ENCODE measurements at places on chromosomes 11 and 22.

DNA sequence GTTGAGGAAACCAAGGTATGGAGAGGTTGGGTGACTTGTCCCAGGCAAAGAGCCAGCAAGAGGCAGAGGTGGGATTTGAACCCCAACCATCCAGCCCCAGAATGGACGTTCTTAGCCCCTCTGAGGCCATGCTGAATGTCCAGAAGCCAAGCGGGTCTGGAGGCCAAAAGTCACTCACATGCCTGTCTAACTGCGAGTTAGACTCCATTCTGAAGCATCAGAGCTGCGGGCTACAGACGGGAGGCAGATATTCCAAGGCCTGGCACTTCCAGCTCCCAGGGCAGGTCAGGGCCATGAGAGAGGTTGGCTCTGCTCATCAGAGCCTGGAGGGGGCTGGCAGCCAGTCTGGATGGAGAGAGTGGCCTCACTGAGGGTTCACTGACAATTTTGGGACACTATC, 616.5 kb downstream of the BRD1 start:
- DNase-seq, result no peak

DNA sequence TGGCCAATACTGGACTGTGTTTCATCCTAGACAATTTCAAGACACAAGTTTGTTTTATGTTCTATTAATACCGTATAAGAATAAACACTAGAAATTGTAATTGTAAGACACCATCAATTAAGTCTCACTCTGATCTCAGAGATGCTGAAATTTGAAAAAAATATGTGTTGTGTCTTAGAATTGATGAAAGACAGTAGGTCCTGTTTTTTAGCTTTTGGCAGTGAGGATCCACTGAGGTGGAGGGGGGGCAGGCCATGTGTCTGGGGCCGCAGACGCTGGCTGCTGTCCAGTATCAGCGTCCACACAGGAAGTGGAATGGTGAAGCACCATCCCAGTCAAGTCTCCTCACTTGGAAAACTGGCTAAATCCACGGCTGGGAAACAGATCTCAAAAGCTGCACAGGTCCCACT, 22.5 kb upstream of the ALG8 start:
- DNase-seq, result no peak

DNA sequence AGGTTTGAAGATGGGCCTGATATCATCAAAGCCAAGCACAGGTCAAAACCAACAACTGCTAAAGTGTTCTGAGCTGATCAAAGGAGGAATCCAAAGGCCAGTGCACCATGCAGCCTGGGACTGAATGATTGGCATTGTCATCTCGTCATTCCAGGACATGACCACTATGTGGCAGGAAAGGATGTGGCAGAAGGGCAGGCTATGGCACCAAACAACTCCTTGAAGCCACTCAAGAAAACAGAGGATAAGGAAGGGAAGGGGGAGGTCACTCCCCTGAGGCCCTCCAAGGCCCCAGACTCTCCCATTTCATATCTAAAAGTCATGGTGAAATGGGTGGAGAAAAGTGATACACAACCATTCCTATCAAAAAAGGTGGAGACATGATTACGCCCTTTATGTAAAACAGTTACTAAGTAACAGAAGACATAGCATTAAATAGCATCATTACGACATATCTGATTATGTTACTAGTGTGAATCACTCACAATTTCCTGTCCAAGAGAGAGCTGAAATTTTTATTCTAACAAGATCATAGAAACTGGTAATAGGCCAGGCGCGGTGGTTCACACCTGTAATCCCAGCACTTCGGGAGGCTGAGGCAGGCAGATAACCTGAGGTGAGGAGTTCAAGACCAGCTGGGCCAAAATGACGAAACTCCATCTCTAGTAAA, 49.3 kb downstream of the AHNAK start:
- DNase-seq, result peak; percentile 85

- peak; percentile 75 for DNase-seq
Measured at GRCh38 chr11:94504689-94505293, 7.5 kb upstream of the C11orf97 start.

DNA sequence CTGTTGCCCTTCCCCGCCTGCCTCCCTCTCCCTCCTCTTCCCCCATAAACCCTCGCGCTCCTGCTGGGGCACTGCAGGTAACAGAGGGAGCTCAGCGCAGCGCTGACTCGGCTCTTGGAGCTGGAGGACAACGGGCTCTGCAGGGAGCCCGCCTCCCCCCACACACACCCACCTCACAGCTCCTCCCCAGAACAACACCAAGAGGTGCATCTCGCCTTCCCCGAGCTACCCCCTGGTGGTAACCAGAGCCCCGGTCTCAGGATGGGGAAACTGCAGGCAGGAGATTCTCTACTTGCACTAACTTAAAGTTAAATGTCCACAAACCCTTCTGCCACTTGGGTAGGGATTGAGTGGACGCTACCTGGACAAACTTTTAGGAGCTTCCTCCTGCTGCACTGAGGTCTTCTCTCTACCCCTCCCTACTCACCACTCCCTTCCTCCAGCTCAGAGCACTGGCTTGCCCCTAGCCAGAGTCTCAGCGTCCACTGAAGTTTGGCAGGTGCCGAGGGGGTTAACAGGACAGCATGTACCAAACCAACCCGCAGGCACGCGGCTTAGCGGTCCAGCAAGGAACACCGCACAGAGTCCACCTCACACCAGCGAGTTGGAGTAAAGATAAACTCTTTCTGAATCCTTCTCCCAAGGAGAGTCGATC, 4.0 kb upstream of the SCN4B start:
- peak; percentile 44 for DNase-seq

GRCh38 chr11:58965246-58965985, 26.1 kb downstream of the GLYATL1 start:
- DNase-seq, result no peak

- DNase-seq, result peak; percentile 82
Measured at GRCh38 chr11:4072668-4073285, 21.8 kb upstream of the RRM1 start.

DNA sequence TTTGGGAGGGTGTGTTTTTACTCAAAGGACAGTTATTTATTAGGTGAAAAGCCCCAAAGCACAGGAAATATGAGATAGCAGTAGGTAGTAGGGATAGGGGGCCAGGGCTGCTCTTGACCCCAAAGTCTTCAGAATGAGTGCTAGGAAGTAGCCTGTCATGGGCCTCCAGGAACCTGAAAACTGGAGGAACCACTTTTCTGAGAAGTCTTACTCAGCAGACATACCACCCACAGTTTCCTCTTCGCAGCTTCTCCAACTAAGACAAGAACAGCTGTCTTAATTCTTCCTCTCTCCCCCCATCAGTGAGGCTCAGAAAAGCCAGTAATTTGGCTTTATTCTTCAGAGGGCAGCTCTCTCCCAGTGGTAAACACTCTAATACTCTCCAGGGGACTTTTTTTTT, 84.0 kb upstream of the CTSC start:
- peak; percentile 86 for DNase-seq

GRCh38 chr11:33646168-33646567, 54.5 kb downstream of the C11orf91 start:
- DNase-seq, result no peak

DNA sequence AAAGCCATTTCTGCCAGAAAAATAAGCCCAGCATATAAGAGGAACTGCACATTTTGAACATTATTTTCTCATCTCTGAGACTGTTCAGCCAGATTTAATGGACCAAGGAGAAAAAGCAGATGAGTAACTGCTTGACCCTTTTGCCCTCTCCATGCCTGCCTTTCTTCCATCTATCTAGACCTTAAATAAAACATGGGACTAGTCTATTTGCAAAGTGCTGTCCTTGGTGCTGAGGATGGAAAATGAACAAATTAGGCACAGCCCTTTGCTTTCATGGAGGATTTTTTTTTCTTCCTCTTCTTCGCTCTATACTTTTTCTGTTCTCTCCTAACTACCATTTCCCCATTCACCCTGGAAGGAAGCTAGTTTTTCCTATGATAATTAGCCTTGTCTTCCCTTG, 361.3 kb downstream of the GRM5 start:
- peak; percentile 12 for DNase-seq

- DNase-seq, result no peak
Measured at GRCh38 chr11:30317030-30317429, 5.9 kb upstream of the ARL14EP start.

- DNase-seq, result no peak
Measured at GRCh38 chr22:16609548-16610261, 17.1 kb upstream of the CCT8L2 start.

GRCh38 chr22:17587629-17588028, 24.3 kb downstream of the SLC25A18 start:
- no peak for DNase-seq

DNA sequence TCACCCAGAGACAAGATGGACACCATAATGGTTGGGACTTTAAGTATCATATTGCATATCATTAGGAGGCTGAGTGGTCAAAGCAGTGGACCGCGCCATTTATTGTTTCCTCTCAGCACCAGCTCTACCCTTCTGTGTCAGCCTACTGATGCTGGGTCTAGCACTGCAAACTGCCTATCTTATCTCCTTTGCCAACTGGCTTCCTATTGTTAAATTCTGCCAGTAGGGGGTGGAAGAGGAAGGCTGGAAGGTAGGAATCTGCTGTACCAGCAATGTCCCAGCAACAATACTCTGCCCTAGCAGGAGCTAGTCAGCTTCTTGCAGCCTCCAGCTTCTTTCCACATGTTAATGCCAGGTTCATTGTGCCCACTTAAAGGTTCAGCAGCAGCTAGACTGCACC, 367.1 kb upstream of the PDGFD start:
- DNase-seq, result peak; percentile 46

- DNase-seq, result peak; percentile 18
Measured at GRCh38 chr11:10255388-10256125, 38.5 kb downstream of the SBF2 start.

GRCh38 chr11:45024316-45024715, 73.6 kb upstream of the TP53I11 start:
- no peak for DNase-seq

DNA sequence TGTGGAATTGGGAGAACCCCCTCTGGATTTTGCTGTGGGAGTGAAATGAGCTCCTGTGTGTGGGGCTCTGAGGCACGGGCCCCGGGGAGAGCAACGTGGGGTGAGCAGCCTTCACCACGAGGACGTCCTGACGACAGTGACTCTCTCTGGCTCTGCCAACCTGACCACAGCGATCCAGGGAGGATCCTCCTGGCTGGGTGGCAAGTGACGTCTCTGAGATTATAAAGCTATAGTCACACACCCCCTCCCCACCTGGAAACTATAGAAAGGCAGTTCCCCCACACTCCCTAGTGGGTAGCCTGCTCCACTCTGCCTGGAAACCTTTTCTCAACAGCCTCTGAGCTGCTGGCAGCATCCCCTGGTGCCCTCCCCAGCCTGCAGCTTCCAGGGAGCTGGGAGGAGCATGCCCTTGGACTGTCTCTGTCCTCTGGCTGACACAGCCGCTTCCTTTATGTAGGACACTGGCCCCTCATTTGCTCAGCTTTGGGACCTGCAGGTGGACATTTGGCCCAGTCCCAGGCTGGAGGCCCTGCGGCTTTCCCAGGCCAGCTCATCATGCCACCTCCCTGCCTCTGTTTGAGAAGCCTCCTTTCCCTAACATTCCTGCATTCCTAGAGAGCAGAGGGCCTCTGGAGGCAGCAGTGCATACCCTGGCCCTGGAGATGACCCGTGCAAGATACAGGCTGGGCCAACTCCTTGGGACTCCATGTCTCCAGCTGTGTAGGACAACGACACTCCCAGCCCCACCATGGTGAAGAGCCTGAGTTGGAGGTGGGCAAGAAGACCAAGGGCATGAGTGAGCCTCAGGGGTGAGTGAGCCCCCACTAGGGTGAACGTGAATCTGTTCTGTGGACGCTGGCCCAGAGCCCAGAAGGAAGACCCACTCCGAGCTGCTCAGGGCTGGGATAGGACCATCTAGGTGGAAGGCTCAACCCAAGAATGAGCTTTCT, 314.0 kb downstream of the NTM start:
- no peak for DNase-seq

Data from NB4 (cell line).